Stimulated activated CD8-positive, alpha-beta memory T cell treated with anti-CD3 and anti-CD28 coated beads, Interleukin-12 subunit alpha, Interleukin-12 subunit beta, amount 100 ng/mL, for 4 hours (primary cell): ENCODE measurements at places on chromosomes 5 and 9.

DNA sequence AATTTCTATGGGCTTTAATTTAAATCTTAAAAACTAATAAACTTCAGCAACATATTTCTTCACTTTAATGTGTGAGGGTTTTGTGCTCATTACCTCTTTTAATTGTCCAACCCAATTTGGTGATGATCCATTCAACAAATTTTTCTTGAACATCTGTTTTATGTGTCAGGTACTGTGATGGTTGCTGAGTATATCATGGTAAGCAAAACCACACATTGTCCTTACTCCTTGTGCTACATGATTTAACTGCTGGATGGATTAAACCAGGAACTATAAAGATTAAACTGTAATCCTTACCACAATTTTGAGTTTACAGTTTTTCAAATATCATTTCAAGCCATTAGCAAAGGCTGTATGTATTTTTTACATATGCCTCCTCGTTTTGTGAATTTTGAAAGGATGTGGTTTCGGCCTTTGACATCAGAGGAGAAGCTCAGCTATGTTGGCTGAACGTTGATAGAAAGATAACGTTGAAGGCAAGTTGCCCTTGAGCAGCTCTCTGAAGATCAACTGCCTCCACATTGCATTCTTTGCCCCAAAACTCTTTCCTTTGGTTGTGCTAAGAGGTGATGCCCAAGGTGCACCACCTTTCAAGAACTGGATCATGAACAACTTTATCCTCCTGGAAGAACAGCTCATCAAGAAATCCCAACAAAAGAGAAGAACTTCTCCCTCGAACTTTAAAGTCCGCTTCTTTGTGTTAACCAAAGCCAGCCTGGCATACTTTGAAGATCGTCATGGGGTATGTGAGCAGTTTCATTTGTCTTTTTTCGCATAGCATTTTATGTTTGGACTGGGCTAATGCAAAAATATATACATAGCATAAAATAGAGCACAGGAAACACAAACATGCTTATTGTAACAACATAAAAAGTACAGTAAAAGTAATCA, at the start of gene ITK:
TSS of gene ITK (plus strand) at position 467 of the 891 bp plus-strand sequence. CDS start at position 605, 138 bp downstream.
- DNase-seq, result no peak

DNA sequence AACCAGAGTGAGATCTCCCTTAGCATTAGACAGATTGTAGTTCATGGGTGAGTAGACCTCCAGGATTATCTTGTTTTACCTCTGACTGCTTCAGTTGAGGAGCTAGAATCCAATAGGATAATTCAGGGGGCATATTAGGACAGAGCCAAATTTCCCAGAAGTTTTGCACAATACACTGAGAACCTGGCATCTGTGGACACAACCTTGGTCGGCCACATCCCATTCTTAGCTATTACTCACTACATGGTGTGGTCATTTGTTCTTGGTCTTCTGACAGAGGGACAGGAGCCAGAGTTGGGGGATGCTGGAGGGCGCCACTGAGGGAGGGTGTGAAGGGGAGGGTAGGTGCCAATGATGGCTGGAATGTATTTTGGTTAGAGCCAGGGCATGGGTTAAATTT, 66.6 kb downstream of the NPR3 start:
- DNase-seq, result no peak

DNA sequence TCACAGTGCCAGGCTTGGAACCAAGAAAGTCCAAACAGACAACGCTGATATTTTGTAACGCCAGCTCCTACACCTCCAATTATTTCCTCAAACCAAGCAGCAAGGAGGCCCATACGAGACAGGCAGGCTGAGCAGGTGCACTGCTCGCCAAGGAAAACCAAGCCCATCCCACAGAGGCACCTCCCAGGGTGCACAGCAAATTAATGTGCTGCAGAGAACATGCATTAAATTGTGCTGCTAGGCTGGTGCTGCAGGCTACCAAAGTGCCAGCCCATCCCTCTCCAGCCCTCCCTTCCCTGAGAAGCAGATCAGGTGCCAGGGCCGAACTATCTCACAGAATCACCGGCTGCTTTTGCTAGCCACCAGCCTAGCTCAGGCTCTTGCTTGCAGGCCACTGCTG, 137.8 kb downstream of the PAX5 start:
- no peak for DNase-seq

DNA sequence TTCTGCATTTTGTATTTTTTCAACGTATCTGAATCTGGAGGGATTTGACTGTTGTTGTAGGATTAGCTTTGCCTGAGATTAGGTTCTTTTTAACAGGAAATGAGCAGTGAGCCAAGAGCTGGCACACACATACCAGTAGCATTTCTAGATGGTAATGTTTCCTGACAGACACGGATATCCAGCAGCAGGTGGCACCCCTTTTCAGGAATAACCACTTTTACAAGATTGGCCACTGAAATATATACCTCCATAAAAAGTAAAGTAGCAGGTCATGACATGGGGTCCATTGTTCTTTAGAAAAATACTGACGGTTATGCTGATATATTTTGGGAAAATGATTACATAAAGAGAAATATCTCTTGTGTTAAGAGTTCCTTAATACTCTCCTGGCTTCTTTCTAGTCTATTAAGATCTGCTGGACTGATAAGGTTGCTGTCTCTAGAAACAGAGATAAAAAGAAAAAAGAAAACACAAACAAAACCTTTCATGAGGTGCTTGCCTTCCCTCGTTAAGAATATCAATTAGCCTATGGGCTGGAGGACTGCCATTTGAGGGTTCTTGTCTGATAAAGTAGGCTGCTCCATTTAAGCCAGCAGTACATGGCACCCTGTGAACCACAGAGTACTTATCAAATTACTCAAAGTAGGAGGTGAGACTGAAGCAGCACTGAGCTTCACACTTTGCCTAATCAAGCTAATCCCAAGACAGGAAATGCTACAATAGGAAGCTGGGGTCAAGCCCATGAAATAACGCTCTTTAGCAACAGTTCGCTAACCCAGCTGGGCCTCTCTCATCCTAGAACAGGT, 101.6 kb upstream of the PCA3 start:
- no peak for DNase-seq

DNA sequence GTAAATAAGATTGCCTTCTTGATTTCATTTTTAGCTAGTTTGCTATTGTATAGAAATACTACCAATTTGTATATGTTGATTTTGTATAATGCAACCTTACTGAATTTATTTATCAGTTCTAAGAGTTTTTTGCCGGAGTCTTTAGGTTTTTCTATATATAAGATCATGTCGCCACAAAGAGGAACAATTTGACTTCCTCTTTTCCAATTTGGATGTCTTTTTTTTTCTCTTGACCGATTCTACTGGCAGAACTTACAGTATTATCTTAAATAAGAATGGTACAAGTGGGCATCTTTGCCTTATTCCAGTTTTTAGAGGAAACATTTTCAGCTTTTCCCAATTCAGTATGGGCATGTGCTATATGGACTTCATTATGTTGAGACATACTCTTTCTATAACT, 624.7 kb upstream of the ACO1 start:
- no peak for DNase-seq
